ENCODE measurements at places on chromosomes 4 and X.

DNA sequence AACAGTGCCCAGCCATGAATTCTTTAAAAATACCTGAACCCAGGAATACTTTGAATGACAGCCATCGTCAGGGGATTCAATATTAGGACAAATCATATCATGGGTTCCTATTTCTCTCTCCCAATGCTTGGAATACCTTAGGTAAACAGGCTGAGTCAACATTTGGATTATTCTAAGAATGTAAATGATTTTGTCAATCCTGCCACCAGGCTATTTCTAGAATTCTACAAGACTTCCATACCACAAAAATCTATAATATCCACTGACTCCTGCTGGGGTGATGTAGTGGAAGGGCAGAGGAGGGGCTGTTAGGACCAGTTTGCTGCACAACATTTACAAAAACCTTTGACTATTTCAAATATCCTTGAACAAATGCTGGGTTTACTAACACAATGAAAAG lies 65.2 kb downstream of the IGFBP7 start:
- DNase-seq: no peak

DNA sequence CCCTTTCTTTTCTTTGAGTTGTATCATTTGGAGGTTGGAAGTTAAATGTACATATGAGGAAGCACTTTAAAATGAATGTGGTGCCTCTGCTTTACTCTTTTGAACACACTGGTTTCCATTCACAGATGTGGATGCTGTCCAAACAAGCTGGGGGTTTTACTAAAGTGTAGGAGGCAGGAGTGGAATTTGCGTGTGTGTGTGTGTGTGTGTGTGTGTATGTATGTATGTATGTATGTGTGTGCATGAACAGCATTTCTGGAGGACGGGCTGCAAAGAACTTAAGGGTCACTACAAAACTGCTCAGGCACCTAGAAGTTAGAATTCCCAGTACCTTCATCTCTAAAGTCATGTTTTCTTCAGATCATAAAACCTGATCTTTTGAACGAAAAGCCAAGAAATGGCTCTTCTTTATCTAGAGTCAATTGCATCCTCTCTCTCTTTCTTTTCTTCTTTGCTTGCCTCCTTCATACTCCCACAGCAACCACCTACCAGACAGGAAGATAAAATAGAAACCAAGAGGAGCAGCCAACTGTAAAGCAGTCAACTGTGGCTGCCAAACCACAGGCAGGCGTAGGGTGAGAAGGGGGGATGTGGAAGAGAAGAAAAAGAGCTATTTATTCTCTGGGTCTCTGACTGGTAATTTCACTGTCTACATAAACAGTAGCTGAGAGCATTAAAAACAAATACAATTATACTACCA lies 177.0 kb upstream of the RASGEF1B start:
- no peak for DNase-seq

- DNase-seq: no peak
Measured at GRCh38 chr4:54737421-54737820, 79.7 kb downstream of the KIT start.

DNA sequence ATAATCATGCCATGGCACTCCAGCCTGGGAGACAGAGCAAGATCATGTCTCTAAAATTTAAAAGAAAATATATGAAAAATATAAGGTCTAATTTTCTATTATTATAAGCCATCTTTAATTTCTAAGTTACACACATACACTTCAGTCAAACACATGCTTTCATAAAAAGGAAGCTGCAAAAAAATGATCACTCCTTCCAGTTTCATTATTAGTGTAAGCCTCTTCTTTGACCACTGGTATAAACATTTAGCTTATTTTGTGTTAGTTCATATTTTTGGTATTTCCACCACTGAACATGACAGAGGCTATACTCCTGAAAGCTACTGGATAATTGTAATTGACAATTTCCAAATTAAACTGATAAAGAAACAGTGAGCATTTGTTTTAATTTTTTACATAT lies 163.3 kb upstream of the USP38 start:
- DNase-seq: no peak

GRCh38 chr4:1873776-1874175 lies 2.6 kb downstream of the NSD2 start:
- DNase-seq: no peak

DNA sequence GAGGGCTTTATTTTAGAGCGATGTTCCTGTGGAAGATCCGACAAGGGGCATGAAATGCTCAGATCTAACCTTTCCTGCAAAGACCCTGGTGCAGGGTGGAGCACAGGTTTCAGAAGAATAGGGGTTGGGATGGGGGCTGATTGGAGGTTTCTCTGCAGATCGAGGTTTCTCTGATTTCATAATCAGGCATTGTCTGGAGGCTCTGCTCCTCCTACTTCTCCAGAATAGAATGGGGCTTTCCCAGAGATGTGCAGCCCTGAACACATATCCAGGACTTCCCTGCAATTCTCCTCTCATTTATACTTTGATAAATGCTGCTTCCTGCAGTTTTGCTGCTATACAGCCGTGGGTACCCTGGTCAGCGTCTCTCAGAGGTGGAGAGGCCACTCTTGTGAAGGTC lies 397.6 kb upstream of the BOD1L1 start:
- no peak for DNase-seq

DNA sequence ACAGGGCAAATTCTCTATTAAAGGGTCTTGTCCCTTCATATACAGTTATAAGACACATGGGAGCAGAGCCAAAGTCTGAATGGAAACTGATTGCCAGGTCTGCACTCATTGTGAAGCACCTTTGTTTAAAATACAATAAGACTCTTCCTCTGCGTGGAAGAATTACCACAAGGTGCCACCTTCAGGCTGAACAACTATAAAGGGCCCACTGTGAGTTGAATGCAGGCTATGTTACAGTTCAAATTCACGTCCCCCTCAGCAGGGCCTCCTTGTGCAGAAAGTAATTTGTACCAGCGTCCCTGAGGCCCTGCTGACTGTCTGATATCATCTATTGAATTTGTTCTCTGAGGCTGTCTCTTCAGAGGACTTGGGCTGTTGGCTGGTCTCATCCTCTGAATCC lies 225.8 kb upstream of the TEX13C start:
- DNase-seq: no peak

GRCh38 chr4:185470501-185471195 lies 885 bp downstream of the CCDC110 start:
- DNase-seq: peak; percentile 4

DNA sequence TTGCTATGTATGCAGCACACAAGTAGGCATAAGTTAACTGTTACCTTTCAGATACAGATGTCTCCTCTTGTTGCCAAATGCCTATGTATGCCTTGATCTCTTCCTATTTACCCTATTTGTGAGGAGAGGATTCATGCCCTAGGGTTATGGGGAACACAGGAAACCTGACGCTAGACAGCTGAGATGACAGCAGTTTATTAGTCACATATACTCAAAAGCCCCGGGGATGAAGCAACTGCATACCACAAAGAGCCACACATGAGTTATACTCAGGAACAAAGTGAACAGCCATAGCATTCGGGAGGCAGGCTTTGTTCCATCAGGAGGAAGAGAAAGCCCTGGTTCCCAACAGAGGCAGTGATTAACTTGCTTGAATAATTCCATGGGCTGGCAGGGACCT lies 1011.7 kb upstream of the PCDH7 start:
- no peak for DNase-seq

DNA sequence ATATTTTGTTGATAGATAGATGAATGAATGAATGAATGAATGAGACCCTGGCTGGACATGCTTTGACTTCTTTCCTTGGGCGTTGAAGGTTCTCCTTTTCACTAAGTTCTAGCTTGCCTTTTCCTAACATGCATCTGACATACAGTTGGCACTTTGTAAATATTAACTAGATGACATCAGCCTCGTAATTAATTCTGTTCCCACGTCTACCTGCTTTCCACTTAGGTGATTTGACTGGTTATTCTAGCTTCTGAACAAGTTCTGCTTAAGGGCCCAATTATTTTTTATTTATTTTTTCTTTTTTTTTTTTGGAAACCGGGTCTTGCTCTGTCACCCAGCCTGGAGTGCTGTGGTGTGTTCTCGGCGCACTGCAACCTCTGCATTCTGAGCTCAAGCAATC lies 13.9 kb upstream of the RASL11B start:
- DNase-seq: no peak

GRCh38 chrX:102067966-102068723 lies 57.3 kb upstream of the TCEAL2 start:
- no peak for DNase-seq

DNA sequence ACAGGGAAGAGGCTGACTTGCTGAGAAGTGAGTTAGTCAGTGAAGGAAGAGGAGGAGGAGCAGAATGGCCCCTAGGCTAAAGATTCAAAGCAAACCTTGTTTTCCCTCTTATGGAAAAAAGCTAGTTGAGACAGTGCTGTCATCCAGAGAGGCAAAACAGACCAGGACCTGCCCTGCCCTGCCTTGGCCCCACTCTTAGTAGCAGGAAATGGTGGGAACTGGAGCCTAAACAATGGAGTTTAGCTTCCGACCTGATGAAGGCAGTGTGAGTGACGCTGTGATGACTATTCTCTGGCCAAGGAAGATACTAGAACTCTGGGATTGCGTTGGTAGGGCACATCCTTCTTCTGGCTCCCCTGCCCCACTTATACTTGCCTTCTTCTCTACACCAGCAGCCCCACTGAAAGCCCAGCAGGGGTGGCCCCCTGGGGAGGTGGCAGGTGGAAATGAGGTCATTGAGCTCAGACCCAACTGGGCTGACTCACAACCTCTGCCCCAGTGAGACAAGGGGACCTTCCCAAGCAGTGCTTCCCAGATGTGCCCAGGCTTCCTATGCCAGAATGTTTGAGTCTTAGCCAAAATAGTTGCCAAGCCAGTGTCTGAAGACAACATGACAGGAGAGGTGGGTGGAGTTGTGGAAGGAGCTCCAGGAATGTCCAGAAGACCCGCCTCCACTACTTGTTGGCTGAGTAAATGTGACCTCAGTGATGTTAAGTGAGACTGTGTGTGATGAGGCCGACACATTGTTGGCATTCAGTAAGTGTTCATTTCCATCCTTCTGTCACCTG lies 38.8 kb downstream of the MSN start:
- DNase-seq: peak; percentile 25

DNA sequence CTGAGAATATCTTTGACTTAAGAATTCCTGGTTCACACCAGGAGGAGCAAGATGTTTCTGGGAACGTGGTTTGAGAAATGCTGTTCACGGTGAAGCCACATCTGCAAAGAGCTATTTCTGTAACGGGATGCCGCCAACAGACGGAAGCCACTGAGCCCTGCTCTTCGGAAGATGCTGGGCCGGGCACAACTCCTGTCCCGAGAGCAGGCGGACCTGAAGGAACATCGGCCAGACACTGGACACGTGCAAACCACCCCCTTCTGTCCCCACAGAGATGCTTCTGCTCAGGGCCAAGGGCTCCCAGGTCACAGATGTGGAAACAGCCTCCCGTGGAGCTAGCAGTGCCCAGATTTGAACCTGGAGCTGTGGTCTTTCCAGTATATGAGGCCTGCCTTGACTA lies 24.3 kb downstream of the HMX1 start:
- DNase-seq: no peak

GRCh38 chrX:13652287-13652793 lies 601 bp upstream of the TCEANC start:
- no peak for DNase-seq

- no peak for DNase-seq
Measured at GRCh38 chrX:112636951-112637581, 42.7 kb downstream of the LHFPL1 start.

DNA sequence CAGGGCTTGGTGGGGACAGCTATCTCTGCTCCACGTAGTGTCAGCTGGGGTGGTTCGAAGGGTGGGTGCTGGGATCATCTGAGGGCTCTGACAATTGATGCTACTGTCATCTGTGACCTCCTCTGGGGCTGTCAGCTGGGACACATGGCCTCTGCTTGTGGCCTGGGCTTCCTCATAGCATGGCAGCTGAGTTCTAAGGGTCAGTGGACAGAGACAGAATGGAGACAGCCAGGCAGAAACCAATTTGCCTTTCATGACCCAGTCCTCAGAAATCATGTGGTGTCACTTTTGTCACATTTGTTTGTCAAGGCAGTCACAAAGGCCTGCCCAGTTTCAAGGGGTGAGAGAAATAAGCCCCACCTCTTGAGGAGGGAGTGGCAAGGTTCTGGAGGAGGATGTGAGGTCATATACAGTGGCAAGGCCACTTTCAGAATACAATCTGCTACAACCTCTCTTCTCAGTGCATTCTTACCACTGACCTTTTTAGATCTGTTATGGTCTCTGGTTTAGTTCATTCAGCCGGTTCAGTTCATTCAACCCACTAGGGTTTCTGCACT lies 103.6 kb upstream of the BCOR start:
- DNase-seq: no peak

DNA sequence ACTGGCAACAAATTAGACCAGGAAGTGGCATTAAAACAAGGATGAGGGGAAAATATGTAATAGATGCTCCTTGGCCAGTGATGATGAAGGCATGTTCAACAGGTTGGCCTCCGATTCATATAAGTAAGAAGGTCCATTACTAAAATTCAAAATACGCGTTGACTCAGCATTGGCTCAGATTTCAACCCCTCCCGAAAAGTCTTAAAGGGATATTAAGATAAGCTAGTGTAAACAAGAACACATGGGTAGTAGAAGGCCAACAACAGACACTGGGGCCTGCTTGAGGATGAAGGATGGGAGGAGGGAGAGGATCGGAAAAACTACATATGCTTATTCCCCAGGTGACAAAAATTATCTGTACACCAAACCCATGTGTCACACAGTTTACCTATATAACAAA lies 19.1 kb upstream of the LAP3 start:
- DNase-seq: no peak

DNA sequence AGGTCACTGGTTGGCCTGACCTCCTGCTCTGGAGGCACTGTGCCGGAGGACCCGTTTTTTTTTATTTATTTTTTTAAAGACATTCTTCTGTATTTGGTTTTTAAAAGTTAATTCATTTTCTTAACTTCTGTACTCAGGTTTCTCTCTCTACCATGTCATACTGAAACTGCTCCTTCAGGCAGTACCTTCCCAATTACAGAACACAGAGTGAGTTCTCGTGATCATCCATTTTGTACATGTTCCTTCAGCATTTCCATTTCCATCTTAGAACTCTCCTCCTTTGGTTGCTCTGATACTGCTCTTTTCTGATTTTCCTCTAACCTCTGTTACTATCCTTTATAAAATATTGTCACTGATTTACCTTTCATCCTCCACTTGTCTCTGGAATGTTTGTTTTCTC lies 17.9 kb downstream of the UBE2K start:
- DNase-seq: no peak

Measured in T-helper 9 cell (primary cell).